ENCODE measurements at places on chromosomes 11 and 22.

- no peak for DNase-seq
Observed at GRCh38 chr11:61967924-61968757, 707 bp upstream of the FTH1 start.

DNA sequence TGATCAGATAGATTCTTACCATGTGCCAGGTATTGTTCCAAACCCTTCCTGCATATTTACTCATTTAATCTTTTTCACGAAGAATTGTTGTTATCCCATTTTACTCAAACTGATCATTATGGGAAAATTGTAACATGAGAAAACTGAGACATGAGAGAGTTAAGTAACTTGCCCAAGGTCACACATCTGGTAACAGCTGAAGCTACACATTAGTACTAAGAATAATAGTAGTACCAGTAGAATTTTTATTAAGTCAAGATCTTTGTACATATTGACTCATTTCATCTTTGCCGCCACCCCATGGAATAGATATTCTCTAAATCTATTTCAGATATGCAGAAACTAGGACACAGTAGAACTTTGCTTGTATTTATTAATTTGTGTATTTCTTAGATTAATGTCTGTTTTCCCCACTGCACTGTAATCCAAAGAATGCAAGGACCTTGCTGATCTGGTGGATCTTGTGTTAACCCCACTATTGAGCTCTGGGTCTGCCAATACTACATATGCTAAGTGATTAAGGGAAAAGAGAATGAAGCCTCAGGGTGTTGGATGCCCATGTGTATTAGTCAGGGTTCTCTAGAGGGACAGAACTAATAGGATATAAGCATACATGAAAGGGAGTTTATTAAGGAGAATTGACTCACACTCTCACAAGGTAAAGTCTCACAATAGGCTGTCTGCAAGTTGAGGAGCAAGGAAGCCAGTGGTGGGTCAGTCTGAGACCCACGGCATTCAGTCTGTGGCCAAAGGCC, 72.8 kb downstream of the PARVA start:
- DNase-seq: no peak

DNA sequence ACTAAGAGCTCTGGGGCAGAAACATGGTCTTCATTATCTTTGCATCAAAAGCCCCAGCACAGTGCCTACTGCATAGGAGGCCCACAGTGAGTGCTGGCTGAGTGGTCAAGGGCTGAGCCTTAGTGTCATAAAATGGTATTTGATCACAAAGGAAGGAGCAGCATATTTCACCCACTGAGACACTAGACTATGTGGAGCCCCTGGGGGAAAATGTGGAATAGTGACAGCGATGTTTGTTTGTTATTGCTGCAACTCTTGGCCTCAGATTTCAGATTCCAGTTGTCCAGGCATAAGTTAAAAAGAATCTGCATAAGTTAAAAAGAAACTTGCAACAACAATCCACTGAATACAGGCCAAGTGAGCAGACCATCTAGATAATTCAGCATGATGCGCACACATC, 7.0 kb downstream of the KIRREL3 start:
- no peak for DNase-seq

DNA sequence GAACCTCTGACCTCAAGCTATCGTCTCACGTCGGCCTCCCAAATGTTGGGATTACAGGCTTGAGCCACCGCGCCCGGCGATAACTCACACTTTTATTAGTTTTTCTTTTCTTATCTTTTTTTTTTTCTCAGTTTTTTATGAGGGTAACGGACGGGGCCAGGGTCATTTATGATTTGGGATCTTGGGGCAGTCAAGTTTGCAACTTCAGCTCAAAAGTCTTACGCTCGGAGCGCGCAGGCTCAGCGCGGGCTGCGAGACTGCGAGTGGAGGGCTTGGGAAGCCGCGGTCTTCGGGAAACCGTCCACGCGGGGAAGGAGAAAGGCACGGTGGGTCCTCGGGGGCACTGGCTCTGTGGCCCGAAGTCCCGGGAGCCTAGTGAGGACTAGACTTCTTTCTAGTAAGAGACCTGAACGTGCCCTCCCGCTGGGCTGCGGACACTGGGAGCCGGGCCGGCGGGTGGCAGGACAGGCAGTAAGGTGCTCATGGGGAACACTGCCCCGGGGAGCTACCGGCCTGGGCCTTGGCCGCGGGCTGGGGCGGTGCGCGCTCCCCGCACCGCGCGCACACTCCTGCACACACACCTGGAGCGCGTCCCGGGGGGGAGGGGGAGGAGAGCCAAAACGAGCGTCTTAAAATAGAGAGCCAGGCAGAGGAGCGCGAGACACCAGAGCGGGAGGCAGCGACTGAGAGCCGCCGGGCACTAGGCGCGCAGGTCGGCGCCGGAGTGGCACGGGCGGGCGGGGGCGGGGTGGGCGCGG, 476 bp upstream of the BARX2 start:
- peak; percentile 15 for DNase-seq

GRCh38 chr11:64659417-64660144, 63.4 kb downstream of the NRXN2 start:
- no peak for DNase-seq

DNA sequence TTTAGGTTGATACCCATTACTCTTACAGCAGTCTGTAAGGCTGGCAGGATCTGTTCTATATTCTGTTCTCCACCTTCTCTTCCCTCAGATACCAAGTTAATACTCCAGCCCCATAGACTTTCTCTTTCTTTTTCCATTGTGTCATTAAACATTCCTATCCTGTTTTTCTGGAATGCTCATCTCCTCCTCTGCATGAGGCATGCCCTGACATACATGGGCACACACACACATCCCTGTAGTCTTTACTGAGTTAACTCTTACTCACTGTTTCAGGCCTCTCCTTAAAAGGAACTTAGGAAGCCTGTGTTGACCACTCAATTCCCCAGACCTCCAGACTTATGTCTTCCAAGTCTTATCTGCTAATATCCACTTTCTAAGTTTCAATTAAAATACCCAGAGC, 476.8 kb downstream of the METTL15 start:
- DNase-seq: no peak

GRCh38 chr11:77071671-77072605, 5.2 kb downstream of the CAPN5 start:
- DNase-seq: no peak

DNA sequence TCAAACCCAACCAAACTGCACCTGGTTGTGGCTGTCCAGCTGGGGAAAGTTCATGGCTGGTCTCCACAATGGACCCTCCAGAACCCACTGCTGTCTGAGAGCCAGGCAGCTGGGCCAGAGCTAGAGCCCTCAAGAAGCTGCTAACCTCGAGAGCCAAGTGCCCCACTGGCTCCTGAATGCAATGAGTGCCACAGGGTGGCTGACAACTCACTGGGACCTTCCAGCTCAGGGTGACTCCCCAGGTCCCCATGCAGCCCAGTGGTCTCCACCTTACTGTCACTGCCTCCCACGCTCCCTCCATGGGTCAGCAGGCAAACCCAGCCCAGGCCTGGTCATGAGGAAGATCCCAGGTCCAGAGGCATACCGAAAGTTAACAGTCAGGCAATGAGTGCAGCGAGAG, 8.0 kb upstream of the CHST1 start:
- DNase-seq: no peak

DNA sequence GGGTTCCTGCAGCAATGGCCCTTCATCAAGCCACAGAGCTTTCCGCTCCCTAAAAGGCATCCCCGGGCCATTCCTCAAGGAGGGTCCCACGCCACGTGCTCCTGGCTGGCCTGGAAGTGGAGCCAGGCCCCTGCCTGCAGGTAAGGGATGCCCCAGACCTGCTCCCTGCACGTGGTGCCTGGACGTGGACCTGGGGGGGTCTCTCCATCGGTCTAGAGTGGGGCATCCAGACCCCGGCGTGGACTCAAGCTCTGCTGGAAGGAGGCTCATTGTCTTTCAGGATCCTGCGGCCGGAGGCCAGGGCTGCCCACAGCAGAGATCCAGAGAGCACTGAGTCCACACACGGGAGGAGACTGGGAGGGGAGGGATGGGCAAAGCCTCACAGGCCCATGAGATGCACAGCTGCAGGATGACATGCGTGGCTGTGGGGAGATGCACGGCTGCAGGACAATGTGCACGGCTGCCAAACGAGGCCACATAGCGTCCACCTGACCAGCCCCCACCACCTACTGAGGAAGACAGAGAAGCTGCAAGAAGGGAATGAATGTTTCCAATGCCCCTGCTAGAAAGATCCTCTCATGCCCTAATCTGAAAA, 236.7 kb downstream of the BRD1 start:
- DNase-seq: no peak

All from DMS 273 treated with DMSO at 0.1 percent for 48 hours (cell line).